ENCODE measurements at places on chromosomes 5 and 9.

GRCh38 chr9:68427216-68427977, 71.0 kb downstream of the PGM5 start:
- no peak for DNase-seq

DNA sequence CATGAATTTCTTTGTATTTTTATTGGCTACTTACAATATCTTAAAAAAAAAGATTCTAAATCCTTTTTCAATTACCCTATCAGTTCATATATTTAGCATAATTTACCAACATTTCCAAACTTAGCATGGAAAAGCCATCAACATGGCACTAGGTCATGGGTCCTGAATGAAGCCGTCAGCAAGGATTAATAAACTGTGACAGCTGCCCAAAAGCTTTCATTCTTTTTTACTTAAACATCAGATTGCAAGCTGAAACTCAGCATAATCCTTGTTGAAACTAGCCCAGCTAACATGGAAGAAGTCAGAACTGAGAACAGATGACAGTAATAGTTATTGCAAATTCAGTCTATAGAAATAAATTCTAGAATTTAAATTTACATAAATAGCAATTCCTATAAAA, 209.8 kb downstream of the ADAMTS6 start:
- no peak for DNase-seq

DNA sequence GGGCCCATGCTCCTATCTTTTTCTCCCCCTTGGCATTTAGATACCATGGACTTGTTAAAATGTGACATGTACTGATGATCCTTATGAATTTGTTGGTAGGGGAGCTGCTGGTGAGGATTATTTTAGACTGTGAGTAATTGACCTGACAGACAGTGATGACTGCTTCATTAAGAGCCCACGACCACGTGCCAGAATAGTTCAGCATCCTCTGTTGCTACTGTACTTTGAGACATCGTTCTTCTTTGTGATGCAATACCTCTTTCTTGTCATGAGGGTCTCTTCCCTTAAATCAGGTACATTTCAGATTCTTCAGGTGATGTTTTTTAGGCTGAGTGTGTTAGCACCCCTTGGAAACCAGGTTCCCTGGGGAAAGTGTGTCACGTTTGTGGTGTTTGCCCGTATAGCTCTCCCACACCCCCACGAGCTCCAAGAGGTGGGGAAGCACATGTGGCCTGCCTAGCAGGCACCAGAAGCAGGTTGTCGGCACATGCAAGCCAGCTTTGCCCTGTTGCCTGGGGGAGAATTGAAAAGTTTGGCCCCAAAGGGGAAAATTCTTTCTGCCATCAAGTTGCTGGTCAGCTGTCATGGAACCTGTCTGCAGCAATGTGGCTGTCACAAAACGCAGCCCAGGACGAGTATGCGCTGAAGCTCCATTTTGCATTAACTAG, 25.1 kb downstream of the QRFP start:
- DNase-seq, result no peak

DNA sequence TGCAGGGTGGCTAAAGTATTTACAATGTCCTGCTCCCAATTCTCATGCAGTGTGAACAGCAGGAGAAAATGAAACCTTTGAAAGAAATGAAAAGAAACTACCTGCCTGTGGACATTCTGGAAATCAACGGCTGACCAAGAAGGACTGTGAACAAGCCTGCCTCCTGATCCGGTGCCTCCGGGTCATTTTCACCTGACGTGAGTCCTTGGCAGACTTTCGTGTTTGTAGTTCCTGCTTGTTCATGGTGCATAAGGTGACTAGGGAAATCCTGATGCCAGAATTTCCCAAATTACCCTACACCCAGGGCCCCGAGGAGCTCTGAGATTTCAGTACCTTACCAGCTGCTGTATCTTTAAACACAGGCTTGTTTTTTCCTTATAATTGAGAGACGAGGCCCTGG, 317.5 kb downstream of the TLE1 start:
- no peak for DNase-seq

- DNase-seq, result no peak
These were observed 238.6 kb downstream of the SLF1 start for GRCh38 chr5:94857111-94857510.
